ENCODE measurements at places on chromosomes 2 and 18.

- DNase-seq = no peak
Measured at GRCh38 chr2:1641523-1641922, 102.8 kb downstream of the PXDN start.

DNA sequence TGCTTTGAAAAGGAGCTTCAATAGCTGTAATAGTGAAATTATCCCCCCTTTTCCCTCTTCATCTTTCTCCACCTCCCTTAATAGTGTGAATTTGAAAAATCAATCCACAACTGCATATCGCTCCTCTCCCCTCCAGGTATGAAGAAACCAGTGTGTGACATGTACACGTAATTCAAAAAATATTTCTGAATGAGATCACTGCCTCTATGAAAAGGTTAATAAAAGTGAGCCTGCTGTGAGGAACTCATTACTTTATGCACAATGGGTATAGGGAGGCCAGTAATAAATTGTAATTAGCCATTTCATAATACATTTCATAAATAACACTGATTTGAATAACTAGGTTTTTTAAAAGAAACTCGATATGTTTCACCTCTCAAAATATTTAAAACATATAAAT, 209.0 kb upstream of the KYNU start:
- DNase-seq = no peak

DNA sequence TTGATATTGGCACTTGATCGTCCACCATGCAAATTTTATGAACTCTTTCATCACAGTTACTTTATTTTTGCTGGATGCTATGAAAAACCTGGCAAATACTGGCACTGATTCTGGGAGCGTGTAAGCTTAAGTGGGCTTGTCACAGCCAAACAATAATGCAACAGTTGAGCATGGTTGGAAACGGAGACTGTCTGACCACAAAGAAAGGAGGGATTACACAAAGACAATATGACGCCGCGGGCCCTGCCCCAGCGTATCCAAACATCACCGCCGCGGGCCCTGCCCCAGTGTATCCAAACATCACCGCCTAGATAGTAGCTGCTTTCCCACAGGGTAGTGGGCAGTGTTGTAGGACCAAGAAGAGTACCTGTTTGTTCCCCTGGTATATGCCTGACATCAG, 135.9 kb downstream of the PRPF40A start:
- DNase-seq = no peak

GRCh38 chr18:44802508-44802907, 121.8 kb downstream of the SETBP1 start:
- DNase-seq = no peak

All from stimulated activated CD4-positive, alpha-beta T cell treated with anti-CD3 and anti-CD28 coated beads, Interleukin-4, amount 100 ng/mL, for 24 hours (primary cell).